GM12891 (cell line): ENCODE measurements at places on chromosomes 7 and 10.

DNA sequence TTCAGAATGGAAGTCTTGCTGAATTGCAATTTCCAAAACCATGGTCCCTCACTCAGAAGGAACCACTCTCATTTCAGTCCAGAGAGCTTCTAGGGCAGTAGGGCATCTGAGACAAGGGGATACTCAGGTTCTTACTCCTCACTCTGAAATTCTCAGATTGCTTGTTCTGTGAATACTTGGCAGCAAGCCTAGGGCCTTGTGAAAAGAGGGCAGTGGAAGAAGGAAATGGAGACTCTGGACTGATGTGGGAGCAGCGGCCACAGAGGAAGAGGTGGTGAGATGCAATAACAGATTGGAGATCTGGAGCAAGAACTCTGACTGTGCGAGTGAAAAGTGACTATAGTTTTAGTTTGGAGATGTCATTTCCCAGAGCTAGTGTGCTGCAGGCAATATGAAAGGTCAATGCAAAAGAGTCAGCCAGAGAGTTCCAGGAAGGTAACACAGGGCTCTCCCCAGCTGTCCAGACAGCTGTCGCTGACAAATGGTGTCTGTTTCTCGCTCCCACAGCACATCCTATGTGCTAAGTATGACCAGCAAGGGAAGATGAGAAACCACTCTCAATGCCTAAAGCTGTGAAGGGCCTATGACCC is 291.6 kb upstream of the KIAA1217 start:
- no peak for DNase-seq

- no peak for DNase-seq
These were observed 27.1 kb upstream of the TTYH3 start for GRCh38 chr7:2604608-2605174.

- no peak for DNase-seq
These were observed 268.6 kb downstream of the HGF start for GRCh38 chr7:81501220-81501619.

GRCh38 chr7:124791426-124791825 is 25.8 kb upstream of the GPR37 start:
- no peak for DNase-seq

GRCh38 chr10:117239051-117239450 is 1.9 kb upstream of the SLC18A2 start:
- no peak for DNase-seq
